ENCODE measurements at places on chromosomes 1 and 21.

- no peak for DNase-seq
Observed at GRCh38 chr1:47209725-47210325, 20.0 kb upstream of the PDZK1IP1 start.

DNA sequence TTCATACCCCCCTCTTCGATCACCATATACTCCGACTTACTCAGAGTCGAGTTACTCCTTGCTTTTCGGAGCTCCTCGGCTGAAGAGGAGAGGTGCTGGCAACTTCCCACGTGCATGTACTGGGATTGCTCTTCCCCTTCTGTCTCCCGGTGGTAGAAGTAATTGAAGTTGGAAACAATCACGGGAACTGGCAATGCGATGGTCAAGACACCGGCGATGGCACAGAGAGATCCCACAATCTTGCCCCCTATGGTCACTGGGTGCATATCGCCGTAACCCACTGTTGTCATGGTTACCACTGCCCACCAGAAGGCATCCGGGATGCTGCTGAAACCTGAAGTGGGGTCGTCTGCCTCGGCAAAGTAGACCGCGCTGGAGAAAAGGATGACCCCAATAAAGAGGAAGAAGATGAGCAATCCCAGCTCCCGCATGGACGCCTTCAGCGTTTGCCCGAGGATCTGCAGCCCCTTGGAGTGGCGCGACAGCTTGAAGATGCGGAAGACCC, 1.5 kb downstream of the KCNA3 start:
- no peak for DNase-seq

DNA sequence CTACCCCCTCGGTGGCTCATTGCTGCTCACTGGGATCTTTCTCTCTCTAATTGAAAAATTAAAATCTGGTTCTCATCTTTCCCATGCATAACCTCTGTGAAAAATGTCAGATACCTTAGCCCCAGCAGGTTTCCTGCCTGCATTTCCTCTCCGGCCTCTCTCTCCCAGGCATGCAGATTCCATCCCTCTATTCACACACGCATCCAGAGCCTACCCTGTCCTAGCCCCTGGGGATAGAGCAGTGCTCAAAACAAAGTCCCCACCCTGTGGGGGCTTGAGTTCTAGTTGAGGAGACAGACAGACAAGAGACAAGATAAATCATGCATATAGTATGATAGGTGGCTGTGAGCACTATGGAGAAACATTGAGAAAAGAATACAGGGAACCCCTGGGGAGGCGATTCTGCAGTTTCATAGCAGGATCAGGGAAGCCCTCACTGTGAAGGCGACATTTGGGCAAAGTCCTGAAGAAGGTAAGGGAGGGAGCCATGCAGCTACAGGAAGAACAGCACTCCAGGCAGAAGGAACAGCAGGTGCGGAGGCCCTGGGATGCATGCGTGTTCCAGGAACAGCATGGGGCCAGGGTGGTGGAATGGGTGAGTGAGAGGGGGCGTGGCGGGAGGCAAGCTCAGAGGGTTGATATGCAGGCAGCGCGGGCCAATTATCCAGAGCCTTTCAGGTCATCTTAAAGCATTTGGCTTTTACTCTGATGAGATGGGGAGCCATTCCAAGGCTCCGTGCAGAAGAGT, 3.5 kb upstream of the BSND start:
- DNase-seq = no peak

- no peak for DNase-seq
Observed at GRCh38 chr1:220696863-220697231, 6.7 kb downstream of the C1orf115 start.

DNA sequence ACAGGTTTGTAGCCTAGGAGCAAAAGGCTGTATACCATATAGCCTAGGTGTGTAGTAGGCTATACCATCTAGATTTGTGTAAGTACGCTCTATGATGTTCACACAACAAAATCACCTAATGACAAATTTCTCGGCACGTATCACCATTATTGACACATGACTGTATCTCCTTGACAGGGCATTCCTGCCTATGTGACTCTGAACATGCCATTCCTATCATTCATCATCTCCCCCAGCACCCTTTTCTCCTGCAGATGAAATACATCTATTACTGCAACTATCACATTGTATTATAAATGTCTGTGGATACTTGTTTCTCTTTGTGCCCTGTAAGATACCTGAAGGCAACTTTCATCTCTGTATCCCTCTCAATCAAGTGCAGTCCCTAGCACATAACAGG, 29.9 kb downstream of the TP53BP2 start:
- DNase-seq = no peak

- no peak for DNase-seq
Observed at GRCh38 chr1:19062258-19063029, 106.0 kb upstream of the IFFO2 start.

- DNase-seq = no peak
Observed at GRCh38 chr1:32680642-32681041, 21.9 kb downstream of the SYNC start.

DNA sequence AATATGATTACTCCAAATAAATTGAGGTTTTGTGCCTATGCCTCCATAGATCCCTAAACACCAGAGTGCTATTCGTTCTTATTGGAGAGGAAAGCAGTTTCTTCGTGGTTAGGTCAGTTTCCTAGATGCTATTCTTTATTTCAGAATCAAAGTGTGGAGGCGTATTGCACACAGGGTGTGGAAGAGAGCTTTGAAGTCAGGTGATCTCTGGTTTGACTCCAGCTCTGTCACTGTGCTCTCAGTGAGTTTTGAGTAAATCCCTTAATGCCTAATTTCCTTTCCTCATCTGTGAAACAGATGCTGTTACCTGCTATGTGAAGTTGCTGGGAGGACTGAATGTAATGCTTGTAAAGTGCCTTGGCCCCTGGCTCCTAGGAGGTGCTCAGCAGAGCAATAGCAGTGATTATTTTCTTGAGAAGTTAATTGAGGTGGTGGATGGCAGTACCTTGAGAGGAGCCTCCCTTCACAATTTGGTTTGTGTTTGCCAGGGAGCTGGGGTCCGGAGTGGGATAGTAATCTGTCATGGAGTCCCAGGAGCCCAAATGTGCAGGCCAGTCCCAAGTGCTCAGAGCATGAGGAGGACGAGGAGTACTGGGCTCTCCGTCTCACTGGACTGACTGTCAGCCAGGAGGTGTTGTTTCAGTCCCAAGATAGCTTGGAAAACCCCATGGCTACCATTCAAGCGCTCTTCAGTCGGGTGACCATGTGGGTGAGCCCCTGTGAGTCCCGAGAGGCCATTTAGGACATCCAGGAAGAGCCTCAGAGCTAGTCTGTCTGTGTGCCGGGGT, 14.9 kb downstream of the NTPCR start:
- DNase-seq = no peak

GRCh38 chr1:77179632-77180031, 39.6 kb downstream of the PIGK start:
- no peak for DNase-seq

- no peak for DNase-seq
Observed at GRCh38 chr1:233406994-233407631, 79.6 kb downstream of the MAP3K21 start.

GRCh38 chr21:20459838-20460237, 538.4 kb upstream of the NCAM2 start:
- DNase-seq = no peak

- no peak for DNase-seq
Observed at GRCh38 chr1:30329802-30330557, 393.4 kb downstream of the MATN1 start.

DNA sequence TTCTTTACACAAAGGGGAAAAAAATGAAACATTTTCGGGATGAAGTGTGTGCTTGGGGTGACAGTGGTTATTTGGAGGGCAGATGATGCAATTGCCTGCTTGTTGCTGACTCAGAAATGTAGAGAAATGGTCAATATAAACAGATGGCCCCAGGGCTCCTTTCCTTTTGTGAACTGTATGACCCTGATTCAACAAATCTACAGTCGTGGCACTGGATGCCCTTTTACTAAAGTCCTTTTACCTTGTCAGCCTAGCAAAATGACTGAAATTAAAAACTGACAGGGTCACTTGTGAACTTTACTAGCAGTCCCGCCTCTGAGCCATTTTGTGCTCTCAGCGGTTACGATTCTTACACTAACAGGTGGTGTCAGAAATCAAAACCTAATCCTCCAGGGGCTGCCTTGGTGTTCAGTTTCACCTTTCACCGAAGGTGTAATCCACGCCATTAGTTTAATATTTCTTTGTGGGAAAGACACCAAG, 49.8 kb downstream of the GREM2 start:
- no peak for DNase-seq

- no peak for DNase-seq
Observed at GRCh38 chr1:228152918-228153258, 3.2 kb downstream of the GJC2 start.

- no peak for DNase-seq
Observed at GRCh38 chr1:56788588-56788987, 30.6 kb downstream of the FYB2 start.

GRCh38 chr1:83802023-83802422, 196.9 kb downstream of the TTLL7 start:
- DNase-seq = no peak

DNA sequence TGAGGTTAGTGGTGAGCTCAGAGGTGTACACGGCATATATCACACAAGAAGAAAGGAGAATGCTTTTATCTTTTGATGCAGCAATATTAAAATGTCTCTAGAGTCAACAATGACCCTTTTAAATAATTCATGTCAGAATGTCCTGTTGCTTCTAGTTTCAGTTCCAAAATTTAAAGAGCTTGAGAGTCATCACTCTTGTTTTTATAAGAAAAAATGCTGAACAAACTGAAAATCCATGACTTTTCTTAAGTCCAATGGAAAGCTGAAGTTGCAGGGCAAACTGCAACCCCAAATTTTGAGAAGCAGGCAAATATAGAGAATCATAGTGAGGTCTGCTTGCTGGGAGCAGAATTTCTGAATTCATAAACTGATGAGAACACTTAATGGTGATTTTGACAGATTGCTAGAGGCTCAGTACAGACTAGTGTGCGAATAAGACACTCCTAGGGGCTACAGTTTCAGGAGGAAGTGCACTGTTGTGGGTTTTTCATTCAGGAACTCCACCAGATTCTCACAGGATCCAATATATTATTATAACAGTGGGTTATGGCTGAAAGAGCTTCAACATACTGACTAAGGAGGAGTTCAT, 135.1 kb downstream of the CLIC6 start:
- DNase-seq = no peak

DNA sequence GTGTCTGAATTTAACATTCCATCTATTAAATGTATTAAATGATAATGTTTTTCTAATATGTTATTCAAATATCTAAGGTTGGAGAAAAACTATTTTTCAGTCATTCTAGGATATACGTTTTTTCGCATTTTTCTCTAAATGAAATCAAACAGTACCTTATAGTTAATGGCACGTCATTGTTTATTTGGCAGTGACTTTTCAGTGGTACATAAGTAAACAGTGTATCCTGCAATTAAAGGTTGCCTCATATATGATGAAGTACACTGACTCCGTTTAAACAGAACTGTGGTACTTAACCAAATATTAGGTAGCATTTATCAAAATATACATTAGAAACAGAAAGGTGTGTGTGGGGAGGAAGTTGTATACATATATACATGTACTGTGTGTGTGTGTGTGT, 79.2 kb downstream of the EPS15 start:
- DNase-seq = no peak

GRCh38 chr1:7552402-7552801, 218.7 kb upstream of the VAMP3 start:
- DNase-seq = no peak

GRCh38 chr1:50705699-50706098, 254.4 kb downstream of the FAF1 start:
- DNase-seq = no peak

- DNase-seq = peak; percentile 55
Observed at GRCh38 chr1:42941640-42942330, 16.9 kb downstream of the SLC2A1 start.

GRCh38 chr1:108671143-108671542, 10.2 kb upstream of the HENMT1 start:
- peak; percentile 47 for DNase-seq

GRCh38 chr1:24315391-24315790, 3.8 kb upstream of the GRHL3 start:
- DNase-seq = no peak

GRCh38 chr1:180421614-180422013, 80.8 kb downstream of the ACBD6 start:
- no peak for DNase-seq

- no peak for DNase-seq
Observed at GRCh38 chr1:107935396-107936064, 29.4 kb downstream of the VAV3 start.

DNA sequence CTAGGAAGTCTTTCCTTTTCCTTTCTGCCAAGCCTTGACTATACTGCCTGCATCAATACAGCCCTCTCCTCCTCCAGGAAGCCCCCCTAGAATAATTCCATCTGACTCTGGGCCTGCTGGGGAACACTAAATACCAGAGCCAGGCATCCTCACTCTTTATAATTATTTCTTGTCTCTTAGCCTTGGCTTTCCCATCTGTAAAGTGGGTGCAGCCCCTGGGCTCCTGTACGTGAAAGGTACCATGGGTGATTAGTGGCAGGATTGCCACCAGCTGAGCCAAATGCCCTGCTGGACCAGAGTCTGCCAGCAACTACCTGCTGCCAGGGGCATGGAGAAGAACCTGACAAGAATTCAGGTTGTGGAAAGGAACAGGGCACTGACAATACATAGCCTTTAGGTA, 58.7 kb downstream of the LGR6 start:
- DNase-seq = no peak

DNA sequence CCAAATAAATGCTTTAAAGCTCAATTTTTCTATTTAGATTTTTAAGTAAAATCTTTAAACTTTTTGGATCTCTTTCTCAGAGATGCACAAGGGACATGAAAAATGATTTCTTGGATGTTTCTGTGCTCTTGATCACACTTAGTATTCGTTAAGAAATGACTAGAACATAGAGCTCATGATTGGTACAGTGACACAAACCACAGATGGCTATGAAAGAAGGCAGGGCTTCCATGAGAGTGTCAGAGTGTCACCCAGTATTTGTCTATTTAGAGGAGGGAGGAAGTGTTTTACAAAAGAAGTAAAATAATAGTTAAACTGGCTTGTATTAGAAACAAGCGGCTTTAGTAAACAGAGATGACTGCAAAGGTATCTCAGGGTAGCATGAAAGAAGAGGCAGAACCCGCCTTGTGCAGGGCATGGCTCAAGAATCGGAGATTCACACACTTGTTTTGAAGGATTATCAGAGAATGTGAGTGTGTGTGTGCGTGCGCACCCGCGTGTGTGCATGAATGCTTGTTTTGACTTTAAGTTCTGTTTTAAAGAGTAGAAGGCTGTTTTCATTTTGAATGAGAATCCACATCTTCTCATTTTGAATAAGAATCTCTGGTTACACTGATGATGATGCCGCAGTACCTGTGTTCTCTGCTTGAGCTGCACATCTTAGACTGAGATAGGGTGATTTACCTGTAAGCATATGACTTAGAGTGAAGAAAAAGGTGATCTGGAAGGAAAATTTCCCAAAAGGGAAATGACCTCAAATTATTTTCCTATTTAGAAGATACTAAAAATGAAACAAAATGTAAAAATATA, 82.1 kb downstream of the VPS26C start:
- no peak for DNase-seq
